ENCODE measurements at places on chromosomes 2 and 18.

- no peak for DNase-seq
Observed at GRCh38 chr2:234770031-234770506, 181.7 kb upstream of the SH3BP4 start.

DNA sequence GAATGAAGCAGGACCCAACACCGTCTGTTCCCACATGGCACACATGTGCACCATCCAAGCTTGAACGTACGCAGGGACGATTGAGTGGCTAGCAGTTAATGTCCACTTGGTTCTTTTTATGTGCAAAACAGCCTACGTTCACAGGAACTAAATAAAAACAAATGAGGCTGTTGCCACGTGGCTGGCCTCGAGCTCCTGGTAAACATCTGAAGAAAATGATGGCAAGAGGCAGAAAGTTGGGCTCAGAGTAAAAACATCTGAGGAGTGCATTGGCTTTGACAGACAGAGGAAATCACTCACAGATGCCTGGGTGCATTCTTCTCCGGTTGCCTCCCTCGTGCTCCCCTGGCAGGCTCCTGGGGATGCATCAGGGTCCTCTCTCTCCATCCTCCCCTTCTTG, 177.9 kb downstream of the NRP2 start:
- no peak for DNase-seq

- no peak for DNase-seq
Observed at GRCh38 chr18:58850786-58851469, 13.7 kb upstream of the ZNF532 start.

DNA sequence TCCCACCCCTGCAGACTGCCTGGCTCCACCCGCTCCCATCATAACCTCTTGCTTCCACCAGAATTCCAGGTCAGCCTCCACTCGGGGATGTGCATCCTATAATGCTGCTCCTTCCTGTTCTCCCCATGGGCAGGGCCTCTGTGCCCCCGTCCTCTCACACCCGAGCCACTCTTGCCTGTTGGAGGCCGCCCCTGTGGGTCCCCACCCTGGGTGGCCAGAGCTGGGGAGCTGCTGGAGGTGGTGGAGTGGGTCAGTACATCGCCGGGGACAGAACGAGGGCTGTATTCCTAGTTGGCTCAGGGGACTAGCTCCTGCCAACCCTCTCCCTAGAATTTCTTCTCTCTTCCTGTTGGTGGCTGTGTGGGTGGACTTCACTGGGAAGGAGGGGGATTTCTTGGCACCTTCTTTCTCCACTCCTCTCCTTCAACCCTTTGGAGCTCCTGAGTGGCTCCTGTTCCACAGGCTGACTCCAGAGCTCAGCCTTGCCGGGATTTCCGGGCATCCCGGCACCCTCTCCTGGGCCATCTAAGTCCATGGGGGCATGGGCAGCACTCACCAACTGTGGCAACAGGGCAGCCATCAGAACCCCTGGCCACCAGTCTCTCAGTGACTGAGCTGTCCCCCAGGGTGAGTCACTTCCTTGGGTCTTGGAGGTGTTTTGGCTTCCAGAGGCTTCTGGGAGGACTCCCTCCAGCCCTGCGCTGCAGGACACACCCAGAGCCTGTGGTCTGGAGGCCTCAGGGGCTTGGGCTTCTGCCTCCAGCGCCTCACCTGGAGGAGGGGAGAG, 88.2 kb upstream of the MCFD2 start:
- no peak for DNase-seq

DNA sequence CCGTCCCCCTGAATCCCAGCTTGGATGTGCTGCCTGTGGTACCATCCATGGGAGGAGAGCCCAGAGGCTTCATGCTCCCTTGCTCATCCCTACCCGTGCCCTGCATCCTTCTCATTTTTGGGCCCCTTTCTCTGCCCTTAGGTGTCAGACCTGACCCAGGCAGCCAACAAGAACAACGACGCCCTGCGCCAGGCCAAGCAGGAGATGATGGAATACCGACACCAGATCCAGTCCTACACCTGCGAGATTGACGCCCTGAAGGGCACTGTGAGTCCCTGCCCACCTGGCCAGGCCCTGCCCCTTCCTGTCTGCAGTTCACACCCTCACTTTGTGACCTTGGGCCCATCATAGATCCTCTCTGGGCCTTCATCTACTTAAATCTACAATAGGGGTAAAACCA, 2.5 kb downstream of the DES start:
- DNase-seq = no peak

DNA sequence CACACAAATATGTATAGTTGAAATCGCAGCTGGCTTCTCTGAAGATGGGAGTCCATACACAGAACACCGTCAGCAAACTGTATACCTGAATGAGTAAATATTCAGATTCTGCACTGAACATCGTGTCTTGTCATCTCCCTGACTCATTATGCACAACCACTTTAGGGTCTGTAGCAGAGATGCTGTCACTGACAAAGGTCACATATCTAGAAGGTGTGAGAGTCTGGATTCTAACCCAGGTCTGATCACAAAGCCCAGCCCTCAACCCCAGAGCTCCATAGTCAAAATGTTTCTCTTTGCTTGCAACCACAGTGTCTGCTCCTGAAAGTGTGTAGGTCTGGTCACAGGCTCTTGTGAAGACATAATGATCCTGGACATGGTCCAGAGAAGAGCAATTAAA, 78.3 kb upstream of the PAX8 start:
- no peak for DNase-seq

- DNase-seq = no peak
Observed at GRCh38 chr2:112621790-112622527, 23.8 kb upstream of the SLC20A1 start.

DNA sequence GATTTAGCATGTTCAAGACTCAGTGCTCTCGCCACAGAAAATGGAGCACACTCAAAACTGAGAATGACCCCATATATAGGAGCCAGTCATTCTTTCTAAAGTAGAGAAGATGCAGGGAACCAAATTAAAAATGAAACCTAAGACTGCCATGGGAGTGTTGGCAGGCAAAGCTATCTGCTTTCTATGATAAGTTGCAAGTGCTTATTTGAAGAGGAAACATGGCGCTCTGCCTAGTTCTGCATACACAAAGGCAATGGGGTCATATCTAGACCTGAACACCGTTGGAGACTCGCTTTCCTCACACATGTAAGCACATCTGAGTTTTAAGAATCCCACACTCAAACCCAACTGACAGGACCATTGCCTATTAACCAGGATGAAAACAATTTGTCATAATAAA, 292.5 kb downstream of the ALK start:
- no peak for DNase-seq

GRCh38 chr2:219737270-219737691, 109.9 kb downstream of the SLC4A3 start:
- no peak for DNase-seq

GRCh38 chr2:74413001-74413698, 8.3 kb downstream of the C2orf81 start:
- no peak for DNase-seq

GRCh38 chr2:154587739-154588138, 110.8 kb upstream of the KCNJ3 start:
- no peak for DNase-seq

GRCh38 chr2:12313445-12314126, 403.1 kb upstream of the TRIB2 start:
- DNase-seq = no peak
